ENCODE measurements at places on chromosomes 1 and 21.

DNA sequence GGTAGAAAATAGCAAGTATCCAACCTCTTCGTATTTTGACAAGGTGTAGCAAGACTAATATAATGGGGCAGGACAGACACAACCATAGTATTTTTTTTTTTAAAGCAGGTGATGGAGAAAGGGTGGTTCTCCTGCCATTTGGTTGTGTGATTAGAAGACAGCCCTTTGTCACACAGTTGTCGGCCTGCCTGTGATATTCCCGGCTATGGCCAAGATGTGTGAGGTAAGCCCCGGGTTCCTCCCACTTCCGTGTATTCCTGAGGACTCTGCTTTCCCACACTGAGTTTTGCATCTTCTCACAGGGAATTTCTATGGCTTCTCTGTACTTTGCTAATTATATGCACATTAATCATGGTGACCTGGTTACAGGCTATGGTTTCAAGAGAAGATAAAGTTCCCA is 35.9 kb downstream of the ZNF496 start:
- no peak for DNase-seq

DNA sequence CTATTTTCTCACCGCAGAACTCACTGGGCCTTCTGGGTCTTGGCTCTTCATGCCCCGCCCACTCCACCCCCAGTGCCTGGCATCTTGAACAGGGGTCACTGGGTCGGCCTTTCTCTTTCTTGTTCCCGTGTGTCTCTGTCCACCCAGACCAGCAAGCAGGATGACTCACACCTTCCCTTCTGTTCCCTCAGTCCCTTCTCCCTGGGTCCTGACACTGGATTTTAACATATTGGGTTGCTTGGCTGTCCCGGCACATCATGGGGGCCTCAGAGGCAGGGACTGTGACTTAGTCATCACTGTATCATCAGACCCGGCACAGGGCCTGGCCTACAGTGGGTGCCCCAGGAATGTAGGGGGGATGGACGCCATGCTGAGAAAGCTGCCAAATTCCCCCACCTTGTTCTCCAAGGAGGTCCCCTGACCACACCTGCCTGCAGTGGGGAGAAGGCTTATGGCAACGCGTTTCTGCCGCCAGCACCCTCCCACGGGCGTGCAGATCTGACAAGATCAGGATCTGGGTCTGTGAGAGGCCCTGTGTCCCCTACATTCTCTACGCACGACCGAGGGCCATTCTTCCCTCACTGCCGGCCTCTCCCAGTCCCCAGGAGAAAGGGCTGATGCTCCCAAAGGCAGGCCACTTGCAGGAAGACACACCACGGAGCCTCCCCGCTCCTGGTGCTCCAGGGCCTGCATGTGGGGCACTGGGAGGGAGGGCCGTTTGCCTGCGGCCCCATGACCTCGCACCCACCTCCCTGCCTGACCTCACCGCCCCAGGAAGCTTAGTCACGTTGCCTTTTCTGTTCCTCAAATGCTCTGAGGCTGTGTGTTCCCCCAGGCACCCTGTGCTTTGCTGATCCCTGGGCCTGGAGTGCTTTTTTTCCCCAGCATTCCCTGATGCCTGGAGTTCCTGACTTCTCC is 157.2 kb upstream of the TMEM51 start:
- no peak for DNase-seq

DNA sequence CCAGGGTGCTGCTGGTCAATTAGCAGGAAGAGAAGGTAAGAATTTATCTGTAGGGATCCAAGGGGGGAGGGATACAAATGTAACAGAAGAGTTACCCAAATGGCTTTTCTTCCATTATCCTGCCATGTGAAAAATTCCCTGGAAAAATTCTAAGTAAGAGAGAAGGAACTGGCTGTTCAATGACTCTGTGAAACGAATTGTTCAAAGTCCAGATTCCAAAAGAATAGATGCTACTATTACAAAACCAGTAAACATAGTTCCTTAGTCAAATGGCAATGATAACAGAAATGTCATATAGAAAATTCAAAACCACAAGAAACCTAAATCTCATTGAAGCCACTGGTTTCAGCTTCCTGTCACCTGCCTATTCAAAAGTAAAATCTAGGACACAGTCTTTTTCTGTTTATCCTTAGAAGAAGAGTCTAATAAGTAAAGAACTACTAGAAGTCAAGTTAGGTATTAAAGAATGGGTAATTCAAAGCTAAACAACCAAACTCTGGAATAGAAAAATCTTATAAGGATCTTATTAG is 102.6 kb downstream of the ZNF644 start:
- DNase-seq: no peak

DNA sequence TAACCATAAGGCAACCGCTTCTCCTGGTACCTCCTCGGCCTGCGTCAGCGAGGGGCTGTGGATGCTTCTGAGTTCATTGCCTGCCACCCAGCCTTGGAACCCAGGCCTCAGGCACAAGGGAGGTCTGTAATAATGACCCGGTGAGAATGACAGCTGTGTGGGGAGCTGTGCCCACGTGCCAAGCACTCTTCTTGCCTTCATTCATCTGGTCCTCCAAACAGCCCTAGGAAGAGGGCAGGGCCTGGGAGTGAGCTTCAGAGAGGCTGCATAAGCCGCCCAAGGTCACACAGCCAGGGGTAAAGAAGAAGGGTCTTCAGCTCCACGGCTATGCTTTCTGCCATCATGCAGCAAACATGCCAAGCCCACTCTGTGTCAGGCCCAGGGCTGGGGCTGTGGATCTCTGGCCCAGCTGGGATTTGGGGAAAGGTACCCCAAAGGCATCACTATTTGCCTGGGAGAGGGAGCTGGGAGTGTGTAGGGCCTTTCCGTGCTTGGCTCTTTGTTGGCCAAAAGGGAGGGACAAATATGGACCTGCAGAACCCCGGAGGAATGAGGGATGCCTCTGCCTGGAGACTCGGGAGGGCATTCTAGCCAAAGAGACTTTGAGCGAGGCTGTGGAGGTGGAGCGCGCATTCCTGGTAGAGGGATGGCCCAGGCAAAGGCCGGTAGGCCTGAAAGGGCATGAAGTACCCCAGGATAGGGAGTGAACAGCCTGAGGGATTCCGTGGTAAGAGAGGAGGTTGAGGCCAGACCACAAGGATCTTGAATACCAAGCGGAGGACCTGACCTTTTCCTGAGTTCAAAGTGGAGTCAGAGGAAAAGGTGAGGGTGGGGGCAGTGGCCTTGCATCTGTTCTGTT is 10.1 kb upstream of the EDN2 start:
- DNase-seq: no peak

DNA sequence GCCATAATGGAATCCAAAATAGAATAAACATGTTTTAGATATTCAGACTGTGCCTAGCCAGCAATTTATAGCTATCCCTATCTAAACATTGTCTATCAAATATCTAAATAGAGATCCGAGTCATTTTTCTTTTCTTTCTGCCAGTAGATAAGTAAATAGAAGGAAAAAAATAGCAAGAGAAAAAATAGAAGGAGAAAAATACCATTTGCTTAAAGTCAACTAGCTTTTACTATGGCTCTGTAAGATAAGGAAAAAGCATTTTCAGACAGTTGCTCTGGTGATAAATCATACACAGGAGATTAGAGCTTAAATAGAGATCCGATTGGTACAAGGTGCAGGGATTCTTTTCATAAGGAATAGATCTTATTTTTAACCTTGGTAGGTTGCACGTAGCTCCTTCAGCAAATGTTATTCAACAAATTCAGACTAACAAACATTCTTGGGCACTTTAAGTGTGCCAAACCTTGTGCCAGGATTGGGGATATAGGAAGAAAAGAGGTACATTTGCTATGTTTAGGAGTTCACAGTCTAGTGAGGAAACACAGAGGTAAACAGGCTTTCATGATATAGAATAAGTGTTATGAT is 70.1 kb upstream of the CCDC190 start:
- DNase-seq: no peak

DNA sequence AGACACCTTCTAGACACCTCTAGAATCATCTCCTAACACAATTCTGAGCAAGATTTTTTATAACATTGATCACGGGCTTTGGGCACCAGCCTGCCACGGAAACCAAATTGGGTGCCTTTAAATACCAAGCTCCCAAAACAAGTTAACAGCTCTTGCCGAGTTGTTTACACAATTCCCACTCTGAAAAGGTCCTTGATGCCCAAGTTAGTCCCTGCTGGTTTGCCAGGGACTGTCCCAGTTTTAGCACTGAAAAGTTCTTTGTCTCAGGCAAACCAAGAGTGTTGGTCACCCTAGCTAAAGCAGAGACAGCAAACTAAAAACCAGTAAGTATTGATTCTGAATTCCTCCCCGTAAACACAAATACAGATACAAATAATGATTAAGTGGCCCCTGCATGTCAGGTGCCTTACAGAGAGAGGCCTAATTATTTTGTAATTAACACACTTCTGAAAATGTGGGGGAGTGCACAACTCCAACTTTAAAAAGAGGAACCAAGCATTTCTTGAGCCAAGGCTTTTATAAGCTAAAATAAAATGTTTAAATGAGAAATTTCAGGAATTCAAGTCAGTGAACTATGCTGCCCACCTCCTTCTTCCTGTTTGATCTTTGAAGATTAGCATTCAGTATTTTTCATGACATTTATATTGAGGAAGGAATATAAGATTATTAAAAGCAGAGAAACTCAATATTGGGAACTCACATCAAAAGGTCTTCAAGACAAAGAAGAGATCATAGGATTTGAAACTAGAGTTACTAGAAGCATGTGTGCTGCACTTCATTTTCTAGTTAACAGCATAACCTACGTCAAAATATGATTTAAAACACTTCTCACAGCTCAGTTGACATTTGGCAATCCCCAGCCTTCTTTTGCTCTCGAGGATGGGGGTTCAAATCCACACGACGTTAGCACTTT is 9.0 kb upstream of the UBE2U start:
- DNase-seq: no peak

All from HEK293T (cell line).